Hindlimb muscle (tissue), 1 donor: ENCODE measurements at places on chromosomes 7 and 10.
A peak's percentile ranks its signal among the peaks of the same experiment; 100 is the strongest.

DNA sequence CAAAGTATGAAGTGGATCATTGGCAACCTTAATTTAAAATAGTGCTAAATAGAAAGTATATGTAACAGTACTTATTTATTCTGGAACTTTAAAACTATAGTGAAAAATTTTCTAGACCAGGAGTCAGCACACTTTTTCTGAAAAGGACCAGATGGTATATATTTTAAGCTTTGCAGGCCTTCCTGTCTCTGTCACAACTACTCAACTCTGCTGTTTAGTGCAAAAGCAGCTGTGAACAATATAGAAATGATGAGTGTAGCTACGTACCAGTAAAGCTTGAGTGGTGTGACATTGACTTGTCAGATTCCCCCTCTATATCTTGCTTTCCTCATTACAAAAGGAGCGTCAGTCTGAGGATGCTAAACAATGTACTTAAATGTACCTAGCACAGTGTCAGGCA, 88.1 kb upstream of the IGFBP3 start:
- peak; percentile 7 for DNase-seq

DNA sequence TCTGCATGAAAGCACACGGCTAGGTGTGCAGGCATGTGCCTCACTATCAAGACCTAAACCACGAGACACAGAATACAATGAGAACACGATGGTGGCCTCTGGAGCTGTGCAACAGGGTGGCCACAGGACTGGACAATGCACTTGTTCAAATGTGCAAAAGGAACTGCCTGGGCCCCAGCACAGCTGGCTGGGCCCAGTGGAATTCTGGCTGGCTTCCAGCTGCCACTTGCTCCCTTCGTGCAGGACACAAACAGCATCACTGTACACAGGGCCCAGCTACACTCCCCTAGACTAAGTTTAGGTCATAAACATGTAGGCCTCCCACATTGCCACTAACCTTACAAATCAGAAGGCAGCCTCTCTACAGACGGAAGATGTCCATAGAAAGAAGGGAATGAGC, 23.4 kb downstream of the DOCK4 start:
- no peak for DNase-seq

- DNase-seq = no peak
Measured at GRCh38 chr10:67171970-67172369, 246.1 kb downstream of the LRRTM3 start.

DNA sequence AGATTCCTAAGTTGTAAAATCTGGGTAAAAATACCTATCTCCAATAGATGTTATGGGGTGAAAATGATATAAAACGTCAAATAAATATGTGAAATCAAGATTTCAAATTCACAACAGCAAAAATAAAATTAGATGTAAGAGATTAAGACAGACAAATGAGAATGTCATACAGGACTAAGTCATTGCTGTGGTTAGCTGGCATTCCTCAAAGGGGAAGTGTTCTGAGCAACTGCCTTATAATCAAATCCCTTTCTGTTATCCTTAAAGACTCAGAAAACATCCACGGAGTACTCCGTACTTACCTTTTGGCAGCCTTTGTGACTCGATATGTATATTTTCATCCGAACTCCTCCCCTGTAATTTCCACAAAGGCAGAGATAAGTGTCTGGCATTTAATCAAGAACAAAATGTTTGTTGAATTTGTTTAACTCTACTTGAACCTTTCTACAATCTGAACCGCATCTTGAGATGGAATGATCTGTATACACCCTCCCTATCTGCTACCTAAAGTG, 559.6 kb downstream of the GATA3 start:
- DNase-seq = no peak

- DNase-seq = no peak
Measured at GRCh38 chr10:87794285-87794684, 23.7 kb downstream of the ATAD1 start.

DNA sequence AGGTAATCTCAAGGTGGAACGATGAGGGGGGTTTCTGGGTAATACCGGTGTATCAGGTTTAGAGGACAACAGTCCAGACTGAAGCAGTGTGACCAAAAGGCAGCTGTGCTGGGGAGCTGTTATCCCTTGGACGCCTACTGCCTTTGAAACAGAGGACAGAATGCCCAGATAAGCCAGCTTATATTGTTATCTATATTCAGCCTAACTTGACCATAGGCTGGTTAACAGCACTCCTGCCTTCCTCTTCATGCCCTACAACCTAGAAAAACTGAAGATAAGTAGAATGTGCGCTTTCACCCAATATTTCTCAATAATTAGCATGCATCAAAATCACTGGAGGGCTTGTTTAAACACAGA, 44.9 kb downstream of the IL6 start:
- no peak for DNase-seq

DNA sequence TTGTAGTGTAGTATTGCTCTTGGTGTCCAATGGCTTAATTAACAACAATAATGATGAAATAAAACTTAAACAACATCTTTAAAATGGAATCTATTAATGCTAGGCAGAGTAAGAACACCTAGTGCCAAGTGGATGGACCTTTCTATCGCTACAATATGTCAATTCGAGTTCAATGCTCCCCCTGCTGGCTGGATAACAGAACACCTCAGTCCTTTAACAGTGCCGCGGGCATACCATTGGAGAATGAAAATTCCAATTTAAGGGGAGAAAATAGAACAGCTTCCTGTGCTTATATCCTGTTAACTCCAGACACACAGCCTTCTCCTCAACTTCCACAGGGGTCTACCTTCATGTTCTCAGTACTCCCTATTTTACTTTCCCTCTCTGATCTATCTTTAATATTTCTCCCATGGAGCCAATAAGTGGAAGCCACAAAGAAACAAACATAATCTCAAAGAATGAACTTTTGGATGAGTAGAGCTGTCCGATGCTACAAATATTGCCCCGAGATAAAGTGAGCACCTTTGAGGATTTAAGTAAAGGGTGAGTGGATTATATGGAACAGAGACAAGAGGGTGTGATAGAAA, 41.4 kb downstream of the COL1A2 start:
- no peak for DNase-seq

- no peak for DNase-seq
Measured at GRCh38 chr10:87036623-87037022, 16.5 kb downstream of the FAM25A start.

GRCh38 chr7:17021205-17021604, 139.4 kb upstream of the AGR3 start:
- DNase-seq = no peak

- DNase-seq = no peak
Measured at GRCh38 chr10:7269988-7270387, 140.8 kb downstream of the SFMBT2 start.

DNA sequence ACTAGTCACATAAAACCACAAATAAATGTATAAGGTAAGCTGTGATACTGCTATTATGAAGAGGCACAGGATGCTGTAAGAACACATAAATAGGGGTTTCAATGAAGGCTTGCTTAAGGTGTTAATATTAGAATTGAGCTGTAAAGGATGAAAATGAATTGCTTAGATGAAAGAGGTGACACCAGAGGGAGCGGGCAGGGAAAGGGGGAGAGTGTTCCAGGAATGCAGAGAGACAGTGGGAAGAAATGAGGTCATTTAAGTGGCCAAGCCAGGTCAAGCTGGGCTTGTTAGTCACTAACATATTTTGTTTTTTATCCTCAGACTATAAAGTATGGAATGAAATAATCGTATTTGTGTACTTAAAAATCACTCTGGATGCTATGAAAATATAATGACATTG, 193.5 kb downstream of the NRG3 start:
- no peak for DNase-seq
